Neural progenitor cell (in vitro differentiated cells): ENCODE measurements at places on chromosomes 5 and 9. TPM values are rescaled to one million over a fixed set of nuclear protein-coding genes. Genes with fewer than 3 reads are reported as not detected.
A peak's percentile ranks its signal among the peaks of the same experiment; 100 is the strongest.

- DNase-seq: no peak
Measured at GRCh38 chr9:136700959-136701667, 11.3 kb upstream of the DIPK1B start.

DNA sequence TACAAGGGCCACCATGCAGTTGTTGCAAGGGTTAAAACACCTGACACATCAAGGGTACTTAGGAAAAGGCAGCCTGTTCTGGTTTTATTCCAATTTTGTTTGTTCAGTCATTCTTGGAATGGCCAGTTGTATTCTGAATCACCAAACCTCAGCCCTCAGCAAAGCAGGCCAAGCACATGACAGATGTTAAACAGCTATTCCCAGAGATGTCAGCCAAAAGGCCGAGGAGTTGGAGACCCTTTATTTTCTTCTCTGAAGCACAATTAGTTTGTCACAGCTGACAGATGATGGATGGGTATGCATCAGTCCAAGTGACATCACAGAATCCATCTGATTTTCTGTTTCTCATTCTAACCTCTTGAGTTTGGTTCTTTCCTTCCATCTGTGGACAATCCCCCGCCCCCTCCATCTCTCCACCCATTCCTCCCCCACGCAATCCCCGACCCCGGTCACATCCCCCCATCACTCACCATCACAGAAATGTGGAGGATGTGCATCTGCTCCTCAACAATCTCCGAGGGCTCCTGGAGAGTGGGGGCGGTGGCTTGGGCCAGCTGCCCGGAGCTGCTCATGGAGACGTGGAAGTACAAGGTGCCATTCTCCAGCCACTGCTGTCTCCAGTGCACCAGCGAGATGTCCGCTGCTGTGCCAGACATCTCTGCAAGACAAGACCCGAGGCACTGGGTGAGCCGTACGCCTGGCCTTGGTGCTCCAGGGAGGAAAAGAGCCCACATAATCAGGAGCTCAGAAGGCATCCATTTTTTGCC lies 123.8 kb downstream of the ASTN2 start:
- DNase-seq: no peak

DNA sequence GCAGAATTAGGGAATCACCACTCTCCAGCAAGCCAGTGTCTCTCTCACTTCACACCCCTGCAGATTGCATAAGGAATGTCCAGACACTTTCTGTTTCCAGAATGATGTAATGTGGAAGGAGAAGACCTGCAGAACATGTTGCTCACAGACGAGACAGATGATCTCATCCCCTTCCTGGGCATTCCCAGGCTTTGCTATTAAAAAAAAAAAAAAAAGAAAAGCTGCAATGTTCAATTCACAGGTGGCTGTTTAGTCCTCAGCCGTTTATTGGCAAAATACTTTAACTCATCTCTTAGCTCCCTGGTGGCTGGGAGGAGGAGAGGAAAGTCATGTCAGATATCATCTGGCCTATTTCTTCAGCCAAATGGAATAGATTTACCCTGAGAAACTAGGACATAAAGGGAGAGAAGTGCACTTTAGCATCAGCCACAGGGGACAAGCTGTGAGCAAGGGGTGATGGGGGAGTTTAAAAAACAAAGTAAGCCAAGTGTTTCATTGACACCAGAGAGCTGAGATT lies 95.9 kb upstream of the TNC start:
- DNase-seq: no peak

DNA sequence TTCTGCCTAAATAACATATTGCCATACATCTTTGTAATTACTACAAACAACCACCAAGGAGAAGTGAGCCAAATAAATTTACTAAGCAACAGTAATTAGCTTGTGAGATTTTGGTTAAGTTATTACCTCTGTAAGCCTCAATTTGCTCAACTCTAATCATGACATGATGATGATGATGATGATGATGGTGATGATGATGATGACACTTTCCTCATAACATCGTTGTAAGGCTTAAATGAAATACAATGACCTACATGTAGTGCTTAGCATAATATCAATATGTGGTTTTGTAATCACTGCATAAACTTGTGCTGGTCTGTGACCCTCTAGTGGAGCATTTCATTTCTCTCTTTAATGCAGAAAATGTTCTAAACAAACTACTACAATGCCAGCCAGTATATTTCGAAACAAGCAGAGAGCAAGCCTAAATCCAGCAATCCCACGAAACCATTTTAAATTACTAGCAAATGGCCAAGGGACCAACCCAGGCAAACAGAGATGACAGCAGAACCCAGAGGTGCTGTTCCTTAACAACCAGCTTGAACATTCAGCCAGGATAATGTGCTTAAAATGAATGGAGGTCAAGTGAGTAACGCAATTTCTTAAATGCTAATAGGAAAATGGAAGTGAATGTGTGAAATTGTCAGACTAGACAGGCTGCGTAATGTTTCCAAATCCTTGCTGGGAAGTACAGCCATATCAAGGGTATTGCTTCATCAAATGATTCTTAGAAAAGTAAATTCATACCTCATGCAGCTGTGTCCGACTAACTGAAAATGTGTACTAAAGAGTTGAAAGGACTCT lies 281.9 kb upstream of the PUM3 start:
- DNase-seq: no peak

DNA sequence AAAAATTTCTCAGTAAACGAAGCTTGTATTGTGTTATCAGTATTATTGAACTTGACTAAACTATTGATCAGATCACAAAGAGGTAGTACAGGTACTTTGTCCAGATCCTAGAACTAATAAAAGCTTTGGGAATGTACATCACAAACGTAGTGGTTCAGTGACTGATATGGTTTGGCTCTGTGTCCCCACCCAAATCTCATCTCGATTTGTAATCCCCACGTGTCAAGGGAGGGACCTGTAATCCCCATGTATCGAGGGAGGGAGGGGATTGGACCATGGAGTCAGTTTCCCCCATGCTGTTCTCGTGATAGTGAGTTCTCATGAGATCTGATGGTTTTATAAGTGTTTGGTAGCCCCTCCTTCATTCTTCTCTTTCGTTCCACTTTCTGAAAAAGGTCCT lies 100.9 kb downstream of the ARRDC3 start:
- DNase-seq: no peak

DNA sequence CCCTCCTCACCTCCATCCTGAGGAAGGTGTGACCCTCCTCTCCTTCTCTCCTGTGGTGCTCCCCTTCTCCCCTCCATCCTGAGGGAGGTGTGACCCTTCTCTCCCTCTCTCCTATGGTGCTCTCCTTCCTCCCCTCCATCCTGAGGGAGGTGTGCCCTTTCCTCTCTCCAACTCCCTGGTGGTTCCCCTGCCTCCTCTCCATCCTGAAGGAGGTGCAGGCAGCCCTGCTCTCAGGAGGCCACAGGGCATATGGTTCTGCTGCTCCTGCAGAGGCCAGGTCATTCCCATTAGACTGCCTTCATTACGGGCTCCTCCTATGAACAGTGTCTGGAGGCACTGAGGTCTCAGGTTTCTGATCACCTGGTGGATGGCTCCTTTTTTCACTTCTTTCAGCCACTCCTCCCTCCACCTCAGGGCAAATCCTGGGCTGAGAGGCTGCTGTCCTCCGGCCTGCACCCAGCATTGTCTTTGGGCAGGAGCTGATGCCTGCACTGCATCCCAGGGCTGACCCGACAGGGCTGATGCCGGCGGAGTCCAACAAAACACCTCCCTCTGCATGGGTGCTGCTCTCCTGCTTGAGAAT lies 197.1 kb downstream of the MED10 start:
- DNase-seq: peak; percentile 26

DNA sequence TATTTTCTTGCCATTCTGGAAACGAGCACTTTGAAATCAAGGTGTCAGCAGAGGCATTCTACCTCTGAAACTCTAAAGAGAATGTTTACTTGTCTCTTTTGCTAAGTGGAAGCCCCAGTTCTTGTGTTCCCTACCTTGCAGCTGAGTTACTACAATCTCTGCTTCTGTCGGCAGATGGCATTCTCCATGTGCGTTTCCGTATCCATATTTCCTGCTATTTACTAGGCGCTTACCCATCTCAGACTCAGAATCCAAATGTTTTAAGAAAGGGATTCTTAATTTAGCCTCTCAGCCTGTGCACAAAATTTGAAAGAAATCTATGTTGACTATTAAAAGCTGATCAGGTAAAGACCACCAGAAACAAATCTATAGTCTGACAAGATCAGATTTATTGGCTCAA lies 221.3 kb upstream of the FTMT start:
- DNase-seq: peak; percentile 8

TTC16 gene
- not detected in 2 replicates for total RNA-seq

CTNND2 gene
- 13.9 and 14.2 TPM in 2 replicates for total RNA-seq

IFNA21 gene
- total RNA-seq: not detected in 2 replicates

RETREG1 gene
- 0.99 and 3.0 TPM in 2 replicates for total RNA-seq
